Right renal pelvis (tissue), 4 donors: ENCODE measurements at places on chromosomes 3 and 15. TPM values are rescaled to one million over a fixed set of nuclear protein-coding genes. Genes with fewer than 3 reads are reported as not detected.

The LRRC57 gene
- polyA plus RNA-seq = 21.2 TPM

DNA sequence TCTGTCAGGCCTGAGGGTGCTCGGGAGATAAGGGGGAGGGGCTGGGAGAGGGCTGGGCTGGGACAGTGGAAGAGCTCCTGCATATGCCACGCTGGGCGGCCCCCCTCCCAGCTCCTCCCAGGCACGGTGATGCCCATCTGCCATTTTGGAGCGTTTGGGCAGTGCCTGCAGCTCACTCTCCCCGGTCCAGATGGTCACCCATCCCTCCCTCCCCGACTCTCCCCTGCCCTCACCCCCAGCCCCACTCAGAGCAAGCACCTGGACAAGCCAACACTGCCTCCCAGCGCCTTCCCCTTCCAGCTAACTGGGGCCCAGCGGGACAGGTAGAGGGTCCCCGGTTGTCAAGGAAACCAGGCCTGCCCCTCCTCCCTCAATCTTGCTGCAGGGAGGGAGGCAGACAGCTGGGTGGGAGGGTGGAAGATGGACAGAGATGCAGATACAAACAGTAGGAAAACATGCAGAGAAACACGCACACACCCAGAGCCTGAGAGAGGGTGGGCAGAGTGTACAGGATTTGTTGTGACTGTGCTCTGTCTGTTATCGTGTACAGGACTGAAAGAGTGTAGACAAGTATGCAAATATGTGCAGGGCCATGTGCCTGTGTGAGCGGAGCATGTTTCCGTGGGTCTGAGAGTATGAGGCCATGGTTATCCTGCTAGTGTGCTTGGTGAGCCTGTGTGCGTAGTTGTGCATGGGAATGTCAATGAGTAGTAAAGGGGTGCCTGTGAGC is 17.5 kb upstream of the CORO2B start:
- DNase-seq = no peak

DNA sequence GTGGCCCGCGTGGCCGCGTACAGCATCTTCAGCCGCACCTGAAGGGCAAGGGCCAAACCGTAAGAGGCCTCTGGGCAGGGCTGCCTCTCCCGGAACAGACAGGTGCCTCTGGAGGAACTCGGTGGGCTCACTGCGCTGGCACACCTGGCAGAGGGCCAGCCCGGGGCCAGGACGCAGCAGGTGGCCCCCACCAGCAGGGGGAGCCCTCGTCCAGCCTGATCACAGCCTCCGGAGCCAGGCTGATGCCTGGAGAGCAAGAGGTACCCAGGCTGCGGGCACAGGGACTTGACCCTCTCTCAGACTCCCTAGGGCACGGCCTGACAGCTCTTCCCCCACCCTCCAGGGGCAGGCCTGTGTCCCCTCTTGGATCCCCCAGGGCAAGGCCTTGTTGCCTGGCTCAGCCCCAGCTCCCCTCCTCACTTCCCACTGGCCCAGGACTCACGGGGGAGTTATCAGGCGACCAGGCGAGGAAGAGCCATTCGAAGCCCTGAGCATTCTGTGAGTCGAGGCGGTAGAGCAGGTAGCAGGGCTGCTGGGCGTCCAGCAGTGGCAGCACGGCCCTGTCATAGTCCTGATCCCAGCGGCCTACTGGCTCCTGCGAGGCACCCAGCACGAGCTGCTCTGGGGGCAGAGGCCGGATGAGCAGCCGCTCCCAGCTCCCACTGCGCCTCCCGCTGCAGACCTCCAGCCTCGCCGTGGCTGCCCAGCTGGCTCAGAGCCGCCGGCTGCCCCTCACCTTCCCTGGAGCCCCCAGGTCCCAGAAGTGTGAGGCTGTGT is 6.2 kb upstream of the TLR9 start:
- no peak for DNase-seq

DNA sequence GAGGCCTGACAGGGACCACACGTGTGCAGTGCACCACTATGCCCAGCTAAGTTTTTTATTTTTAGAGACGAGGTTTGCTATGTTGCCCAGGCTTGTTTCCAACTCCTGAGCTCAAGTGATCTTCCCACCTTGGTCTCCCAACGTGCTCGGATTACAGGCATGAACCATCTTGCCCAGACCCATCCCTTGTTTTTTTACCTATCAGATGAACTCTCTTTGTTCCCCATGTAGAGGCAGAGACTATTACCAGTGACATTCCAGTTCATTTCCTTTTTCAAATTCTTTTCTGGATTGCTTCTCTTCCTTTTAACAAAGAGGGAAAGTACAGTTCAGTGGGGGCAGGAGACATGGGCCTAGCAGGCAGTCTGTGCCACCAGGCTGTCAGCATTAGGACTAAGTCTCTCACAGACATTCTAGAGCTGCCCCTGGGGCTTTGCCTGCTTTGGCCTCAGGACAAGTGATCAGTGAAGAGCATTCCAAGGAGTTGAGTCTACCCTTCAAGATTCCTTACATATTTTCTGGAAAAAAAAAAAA is 103.5 kb upstream of the SLC7A14 start:
- no peak for DNase-seq

DNA sequence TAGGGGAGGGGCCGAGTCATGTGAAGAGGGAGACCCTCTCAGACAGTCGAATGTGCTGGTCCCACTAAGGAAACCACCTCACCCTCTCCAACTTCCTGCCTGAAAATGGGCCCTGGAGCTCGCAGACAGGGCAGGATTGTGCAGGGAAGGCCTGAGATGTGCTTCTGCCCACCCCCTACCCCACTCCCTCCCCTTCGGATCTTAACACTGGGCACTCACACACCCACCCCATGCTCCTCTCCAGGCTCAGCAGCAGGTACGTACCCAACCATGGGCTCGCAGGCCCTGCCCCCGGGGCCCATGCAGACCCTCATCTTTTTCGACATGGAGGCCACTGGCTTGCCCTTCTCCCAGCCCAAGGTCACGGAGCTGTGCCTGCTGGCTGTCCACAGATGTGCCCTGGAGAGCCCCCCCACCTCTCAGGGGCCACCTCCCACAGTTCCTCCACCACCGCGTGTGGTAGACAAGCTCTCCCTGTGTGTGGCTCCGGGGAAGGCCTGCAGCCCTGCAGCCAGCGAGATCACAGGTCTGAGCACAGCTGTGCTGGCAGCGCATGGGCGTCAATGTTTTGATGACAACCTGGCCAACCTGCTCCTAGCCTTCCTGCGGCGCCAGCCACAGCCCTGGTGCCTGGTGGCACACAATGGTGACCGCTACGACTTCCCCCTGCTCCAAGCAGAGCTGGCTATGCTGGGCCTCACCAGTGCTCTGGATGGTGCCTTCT is 20.0 kb downstream of the ATRIP start:
- no peak for DNase-seq

GRCh38 chr15:60130821-60131220 is 126.7 kb downstream of the FOXB1 start:
- no peak for DNase-seq

The TMEM40 gene
- 1.6 TPM for polyA plus RNA-seq

DNA sequence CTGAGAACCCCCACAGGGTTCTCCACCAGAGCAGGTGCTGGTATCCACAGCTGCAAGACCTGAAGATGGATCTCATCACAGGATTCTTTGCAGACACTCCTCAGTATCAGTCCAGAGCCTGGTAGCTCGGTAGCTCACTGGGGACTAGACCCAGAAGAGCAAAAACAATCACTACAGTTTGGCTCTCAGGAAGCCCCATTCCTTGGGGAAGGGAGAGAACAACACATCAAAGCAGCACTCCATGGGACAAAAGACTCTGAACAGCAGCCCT is 22.2 kb downstream of the STRIT1 start:
- DNase-seq = no peak

GRCh38 chr3:42979044-42979972 is at the start of gene GASK1A:
TSS of gene GASK1A (plus strand) at chr3:42979311. CDS start at chr3:42979643, 332 bp downstream.
- peak; percentile 47 for DNase-seq

DNA sequence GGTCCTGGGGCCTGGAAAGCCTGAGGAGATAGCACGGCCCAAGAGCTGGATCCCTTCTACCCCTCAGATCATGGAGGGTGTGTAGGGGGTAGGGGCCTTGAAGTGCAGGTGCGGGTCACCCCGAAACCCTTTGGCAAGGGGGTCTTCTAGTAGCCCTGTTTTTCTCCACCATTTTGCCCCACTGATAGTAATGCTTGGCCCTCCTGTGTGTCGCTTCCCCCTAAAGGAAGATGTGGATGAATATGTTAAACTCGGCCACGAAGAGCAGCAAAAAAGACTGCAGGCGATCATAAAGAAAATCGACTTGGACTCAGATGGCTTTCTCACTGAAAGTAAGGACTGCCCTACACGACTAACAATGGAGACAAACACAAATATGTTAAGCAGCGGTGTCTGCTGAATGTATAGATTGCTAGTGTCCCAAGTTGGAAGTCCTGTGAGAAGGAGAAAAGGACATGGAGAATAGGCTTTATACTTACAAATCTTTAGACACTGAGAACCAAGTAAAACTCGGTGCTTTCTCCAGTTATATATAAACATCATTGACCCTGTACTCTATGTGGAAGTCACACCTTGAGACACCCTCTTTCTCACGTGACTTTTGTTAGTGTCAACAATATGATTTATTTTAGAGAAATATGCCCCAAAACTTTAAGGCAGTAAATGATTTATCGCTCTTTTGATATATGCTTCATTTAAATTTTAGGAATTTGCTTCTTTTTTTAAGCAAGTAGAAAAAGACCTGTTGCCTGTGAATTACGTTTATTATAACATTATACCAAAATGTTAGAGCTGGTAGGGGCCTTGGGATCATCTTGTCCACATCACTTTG is 802 bp downstream of the RCN2 start:
- no peak for DNase-seq

DNA sequence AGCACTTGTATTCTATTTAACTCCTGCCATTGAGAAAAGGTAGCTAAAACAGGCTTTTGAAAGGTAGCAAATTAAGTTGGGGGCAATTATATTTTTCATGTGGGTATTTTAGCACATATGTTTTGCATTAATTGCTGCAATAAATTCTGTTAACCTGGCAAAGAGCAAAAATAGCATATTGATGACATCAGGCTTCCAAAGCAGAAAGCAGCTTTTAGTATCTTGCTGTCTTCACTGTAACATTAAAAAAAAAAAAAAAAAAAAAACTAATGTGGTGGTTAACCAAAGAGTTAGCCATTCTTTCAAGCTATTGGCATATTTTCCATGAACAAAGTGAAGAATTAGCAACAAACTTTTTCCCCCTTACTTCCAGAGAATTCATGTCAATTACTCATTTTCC is 9.1 kb downstream of the EPHA3 start:
- no peak for DNase-seq

- DNase-seq = no peak
These were observed 60.7 kb upstream of the CTNNB1 start for GRCh38 chr3:41138601-41139000.

The NRROS gene
- polyA plus RNA-seq = 3.7 TPM

GRCh38 chr15:51229907-51230330 is 108.5 kb downstream of the CYP19A1 start:
- DNase-seq = peak; percentile 24

DNA sequence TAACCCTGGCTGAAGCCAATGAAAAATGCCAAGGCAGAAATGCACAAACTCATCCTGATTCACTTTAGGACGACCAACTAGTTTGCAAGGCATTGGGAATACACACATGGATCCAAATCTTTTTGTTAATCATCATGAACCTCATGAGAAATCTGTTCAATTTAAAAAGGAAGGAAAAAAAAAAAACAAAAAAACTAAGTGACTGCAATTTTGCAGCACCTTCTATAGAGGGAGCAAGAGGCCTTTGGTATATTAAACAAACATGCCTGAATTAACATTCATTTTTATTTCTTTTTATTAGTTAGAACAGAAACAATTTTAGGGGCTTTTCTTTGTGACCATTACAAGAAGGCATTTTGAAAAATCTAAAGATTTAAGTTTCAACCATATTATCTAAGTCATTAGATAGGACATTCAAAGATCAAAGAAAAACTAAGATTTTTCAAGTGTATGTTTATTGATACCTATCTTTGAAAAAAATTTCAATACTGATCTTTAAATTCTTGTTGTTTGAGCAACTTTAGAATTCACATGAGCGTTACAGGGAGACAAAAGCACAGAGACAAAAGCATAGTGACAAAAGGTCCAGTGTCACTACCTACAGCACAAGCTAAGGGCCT is 182.4 kb downstream of the CBLB start:
- DNase-seq = no peak

DNA sequence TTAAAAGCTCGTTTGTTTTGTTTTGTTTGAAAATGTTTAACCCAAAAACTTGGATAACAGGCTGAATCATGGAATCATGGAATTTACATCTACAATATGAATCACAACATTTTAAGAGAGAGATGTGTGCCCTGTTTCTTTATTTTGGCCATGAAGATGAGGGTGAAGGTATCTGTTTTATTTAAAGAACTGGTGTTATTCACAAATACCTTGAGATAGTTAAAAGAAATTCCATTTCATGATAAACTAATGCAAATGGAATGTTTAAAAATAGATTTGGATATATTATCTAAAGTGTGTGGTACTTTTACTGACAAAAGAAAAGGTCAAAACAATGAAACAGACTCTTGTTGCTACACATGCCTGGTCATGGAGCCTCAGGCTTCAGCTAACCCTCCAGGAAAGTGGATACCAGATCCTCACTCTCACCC is 486.0 kb upstream of the CFAP20DC start:
- DNase-seq = no peak

DNA sequence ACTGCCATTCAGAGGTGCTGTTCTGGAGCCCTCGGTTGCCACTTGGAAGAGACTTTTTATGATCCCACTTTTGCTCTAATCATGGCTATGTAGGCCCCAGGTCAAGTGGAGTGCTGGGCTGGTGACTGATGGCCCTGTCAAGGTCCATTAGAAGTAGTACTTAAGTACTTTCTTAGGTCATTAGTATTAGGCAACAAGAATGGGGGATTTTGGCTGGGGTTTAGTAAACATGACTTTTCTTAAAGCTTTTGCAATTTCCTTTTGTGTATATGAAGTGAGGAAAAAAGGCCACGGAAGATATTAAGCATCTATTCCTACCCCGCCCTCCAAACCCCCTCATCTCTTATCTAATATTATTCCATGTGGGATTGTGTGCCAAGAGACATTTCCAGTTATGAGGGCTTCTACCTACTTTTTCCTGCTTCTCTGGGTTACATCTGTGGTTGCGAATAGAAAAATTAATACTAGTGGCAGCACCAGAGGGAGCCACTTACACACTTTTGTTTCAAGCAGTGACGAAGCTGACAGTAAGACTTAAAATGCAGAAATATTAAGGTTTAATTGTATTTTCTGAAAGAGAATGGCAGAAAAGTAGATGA is 13.9 kb downstream of the NLGN1 start:
- DNase-seq = no peak

The HDAC11 gene
- polyA plus RNA-seq = 18.1 TPM

GRCh38 chr3:94735354-94735753 is 672.5 kb downstream of the NSUN3 start:
- no peak for DNase-seq

DNA sequence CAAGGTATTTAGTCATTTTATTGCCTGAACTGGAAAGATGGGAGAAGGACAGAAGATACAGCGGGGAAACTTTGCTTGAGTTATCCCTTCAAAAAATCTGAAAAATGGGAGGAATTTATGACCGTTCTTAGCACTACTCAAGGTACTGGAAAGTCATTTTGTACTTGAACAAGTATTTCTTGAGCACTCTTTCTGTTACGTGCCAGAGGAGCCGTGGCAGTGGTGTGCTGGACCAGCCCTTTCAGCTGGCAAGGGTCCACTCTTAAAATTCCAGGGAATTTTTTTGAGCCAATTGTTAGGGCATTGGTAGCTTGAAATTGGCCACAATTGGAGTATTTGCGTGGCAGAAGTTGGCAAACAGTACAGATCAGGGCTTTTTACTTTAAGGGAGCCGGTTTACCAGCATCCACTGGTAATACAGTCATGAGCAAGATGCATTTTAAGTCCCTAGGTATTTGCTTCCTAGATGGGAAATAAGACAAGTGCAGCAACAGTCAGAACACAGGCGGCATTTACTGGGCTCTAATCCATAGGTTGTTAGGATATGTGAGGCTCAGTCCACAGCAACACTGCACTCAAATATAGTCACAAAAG is 145.9 kb upstream of the ST8SIA2 start:
- no peak for DNase-seq

- DNase-seq = no peak
These were observed 23.3 kb downstream of the PCSK6 start for GRCh38 chr15:101466188-101466587.
